Activated CD4-positive, alpha-beta T cell treated with anti-CD3 and anti-CD28 coated beads, Interleukin-2, amount 50 U/mL, for 24 hours (primary cell): ENCODE measurements at places on chromosomes 2 and 18.
A peak's percentile ranks its signal among the peaks of the same experiment; 100 is the strongest.

DNA sequence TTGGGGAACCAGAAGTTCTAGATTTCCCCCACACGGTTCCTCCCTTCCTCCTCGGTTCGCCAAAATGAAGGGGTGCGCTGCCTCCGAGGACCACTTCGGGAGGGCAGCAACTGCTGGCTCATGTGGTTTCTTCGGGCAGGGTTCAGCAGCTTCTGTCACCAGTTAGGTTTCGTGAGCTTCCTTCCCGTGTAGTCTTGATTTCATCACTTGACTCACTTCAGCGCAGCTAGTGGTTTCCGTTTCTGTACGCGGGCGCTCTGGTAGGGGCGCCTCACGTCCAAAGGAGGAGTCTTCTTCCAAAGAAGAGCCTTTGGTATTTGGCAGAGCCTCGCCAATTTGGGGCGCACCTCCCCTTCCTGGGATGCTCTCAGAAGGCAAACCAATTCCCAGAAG, 485 bp upstream of the GALNT3 start:
- peak; percentile 39 for DNase-seq

DNA sequence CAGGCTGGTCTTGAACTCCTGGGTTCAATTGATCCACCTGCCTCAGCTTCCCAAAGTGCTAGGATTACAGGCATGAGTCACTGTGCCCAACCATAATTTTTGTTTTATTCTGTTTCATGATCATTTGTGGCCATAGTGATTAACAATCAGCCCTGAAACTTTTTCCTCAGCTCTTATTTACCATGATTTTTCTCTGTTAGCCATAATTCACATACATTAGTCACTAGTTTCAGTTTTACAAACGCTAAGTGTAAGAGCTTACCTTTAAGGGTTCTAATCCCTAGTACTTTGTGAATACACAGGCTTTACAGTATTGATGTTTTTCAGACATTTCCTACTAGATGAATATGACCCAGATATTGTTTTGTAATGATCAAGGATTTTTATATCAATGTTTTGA, 216.1 kb downstream of the DPP4 start:
- DNase-seq: no peak

DNA sequence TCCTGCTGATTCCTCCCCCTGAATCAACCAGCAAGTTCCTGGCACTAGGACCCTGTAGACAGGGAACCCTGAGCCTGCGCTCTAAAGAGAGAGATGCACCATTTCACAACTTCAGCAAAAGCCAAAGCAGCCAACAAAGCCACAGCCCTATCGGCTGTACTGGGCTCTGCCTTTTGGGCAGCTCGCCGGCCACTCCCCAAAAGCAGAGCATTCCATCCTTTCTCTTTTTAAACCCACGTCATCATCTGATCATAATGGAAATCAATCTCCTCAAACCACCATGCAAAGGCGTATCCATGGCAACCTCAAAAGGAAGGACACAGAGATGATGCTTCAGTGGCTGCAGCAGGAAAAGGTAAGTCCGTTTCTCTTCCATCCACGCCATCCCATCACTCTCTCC, 5.3 kb upstream of the DCTN1 start:
- no peak for DNase-seq

DNA sequence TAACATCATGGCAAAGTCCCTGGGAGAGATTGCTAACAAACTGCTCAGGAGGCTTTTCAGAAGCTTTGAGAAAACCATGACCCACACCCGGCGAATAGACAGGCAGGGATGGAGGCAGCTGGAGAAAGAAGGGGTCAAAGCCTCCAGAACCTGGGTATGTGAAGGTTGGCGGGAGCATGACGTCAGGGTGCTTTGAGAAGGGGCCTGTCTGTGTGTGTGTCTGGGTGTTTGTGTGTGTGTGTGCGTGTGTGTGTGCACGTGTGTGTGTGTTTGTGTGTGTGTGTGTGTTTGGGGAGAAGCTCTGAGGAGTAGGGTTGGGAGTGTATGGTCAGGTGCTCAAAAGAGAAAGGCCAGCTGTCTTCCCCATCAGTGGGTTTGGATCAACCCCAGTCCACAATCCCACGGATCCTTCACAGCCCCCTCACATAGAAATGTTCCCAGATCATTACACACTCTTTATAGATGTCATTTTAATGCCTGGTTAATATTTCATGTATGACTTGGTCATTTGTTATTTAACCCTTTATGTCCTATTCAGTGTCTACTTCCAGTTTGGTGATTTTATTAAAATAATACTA, 254.1 kb upstream of the SMIM21 start:
- no peak for DNase-seq

DNA sequence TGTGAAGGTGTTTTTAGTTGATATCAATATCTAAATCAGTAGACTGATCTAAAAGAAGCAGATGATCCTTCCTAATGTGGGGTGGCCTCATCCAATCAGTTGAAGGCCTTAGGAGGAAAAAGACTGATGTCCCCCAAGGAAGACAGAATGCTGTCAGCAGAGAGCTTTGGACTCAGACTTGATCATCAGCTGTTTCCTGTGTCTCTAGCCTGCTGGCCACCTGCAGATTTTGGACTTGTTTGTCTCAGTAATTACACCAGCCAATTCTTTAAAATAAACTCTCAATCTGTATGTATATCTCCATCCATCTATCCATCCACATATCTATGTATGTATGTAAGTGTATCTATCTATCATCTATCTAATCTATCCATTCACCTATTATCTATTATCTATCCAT, 301.3 kb downstream of the LPIN1 start:
- no peak for DNase-seq

- DNase-seq: no peak
These were observed 253.8 kb downstream of the GPD2 start for GRCh38 chr2:156689939-156690338.

DNA sequence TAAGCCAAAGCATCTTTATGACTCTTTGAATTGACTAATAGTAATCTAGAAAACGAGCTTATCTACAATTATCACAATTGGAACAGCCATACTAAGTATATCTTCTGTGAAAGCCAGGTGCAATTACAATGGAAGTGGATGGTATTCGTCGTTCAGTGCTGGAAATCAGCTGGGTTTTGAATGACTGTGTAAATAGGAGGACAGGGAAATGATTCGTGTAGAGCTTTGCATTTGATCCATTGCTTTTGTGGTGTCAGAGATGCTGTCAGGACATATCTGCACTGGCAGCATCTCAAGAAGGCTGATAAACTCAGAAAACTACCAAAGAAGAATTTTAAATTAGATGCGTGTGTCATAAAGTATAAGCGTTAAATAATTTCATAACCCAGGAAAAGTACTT, 187.1 kb downstream of the ZNF407 start:
- no peak for DNase-seq

DNA sequence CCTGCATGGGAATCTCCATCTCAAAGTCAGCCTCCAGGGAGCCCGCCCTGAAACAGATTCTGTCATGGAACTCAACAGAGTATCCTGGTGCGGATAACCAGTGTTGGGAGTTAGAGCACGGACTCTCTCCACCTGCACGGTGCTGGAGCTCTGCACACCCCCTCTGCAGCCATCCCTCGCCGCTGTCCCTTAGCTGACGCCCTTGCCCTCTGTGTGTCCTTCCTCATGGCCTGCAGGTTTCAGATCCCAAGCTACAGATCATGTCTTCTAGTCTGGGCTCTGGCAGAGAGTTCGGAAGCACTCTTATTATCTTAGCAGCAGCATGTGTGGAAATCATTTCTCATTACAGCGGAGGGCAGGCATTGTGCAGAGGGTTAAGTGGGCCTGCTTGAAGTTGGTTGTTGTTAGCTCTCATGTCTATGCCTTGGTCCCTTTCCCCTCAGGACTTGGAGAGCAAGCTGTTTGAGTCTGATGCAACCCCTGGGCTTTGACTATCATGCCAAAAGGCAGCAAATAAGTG, 26.0 kb downstream of the TMEM127 start:
- no peak for DNase-seq

GRCh38 chr2:104896446-104896845, 42.5 kb downstream of the POU3F3 start:
- no peak for DNase-seq

- DNase-seq: no peak
These were observed 248.9 kb downstream of the PAX3 start for GRCh38 chr2:222049946-222050345.

DNA sequence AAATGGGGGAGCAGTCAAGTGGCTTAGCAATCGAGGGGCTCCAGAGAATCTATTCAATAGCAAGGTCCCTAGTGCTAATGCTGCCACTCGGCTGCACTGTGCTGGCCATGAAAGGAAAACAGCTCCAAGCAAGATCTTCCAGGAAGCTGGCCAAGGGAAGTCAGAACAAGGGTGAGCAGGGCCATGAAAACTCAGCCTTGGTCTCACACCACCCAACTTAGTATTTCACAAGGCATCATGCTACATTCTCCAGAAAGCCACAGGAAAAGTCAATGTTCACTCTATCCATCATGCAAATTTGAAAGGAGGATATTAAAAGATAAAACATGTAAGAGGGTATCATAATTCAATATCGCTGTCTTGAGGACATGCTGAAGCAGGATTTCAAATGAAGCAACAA, 35.7 kb downstream of the NRP2 start:
- no peak for DNase-seq

DNA sequence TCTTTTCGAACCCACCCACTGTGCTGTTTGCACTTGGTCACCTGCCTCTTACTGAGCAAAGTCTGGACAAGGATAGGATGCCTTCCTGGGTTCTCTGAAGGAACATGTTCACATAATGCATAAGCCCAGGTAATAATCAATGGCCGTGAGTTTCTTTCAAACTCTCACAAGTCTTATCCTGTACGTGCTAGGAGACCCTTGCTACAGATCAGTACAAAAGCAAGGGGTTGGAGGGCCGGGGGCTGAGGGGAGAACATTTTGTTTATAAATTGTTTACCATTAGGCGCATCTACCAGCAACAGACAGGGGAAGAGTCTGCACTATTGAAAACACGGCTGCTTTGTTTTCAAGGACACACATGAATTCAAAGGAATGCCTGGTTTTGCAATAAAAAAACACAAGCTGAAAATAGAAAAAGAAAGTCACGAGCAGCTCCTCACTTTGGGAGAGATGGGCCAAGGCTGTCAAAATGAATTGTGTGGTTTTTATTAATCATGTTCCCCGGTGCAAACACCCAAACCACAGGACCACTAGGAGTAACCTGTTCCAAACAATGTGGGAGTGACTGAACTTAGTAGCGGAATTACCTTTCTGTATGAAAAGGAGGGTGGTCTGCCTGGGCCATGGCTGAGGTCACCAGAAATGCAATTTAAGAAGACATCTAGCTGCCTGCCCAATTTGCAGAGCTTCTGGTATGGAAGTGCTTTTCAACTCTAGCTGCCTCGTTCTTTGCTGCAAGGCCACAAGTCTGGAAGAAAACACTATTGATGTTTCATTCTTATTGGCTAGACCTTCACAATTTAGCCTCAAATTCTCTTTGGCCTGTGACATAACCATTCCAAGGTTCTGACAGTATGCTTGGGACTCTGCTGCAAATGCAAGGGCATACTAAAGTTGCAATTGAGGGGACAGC, 73.5 kb downstream of the CCBE1 start:
- no peak for DNase-seq

DNA sequence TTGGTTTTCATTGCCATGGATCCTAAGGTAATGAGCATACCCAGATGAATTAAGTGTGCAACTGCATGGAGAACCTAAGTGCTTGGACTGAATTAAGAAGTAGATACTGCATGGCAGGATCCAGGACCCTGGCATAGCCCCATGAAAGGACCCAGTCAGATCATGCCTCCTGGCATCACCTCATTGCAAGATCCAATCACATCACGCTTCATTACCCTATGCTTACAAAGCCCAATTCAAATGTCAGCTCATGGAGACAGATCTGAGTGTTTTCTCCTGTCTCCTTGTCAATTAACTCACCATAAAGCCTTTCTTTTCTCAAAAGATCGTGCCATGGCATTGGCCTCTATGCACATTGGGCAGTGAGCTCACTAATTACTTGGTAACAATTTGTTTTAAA, 519.8 kb upstream of the ZNF804A start:
- DNase-seq: no peak

DNA sequence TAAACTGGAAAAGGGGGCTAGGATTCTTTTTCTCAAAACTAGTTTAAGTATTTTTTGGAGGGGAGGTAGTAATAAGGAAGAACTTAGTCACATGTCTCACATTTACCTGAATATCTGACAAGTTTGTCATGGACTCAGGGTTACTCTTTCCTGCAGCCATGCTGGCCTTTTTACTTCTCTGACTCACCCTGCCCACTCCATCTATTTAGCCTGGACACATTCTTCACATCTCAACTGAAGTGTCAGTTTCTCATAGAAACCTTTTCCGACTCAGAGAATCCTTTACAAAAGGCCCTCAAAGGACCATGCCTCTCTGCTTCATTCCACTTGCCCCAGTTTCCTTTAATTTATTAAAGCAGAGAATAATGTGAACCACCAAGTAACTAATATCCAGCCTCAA, 42.6 kb downstream of the SCN7A start:
- no peak for DNase-seq

- no peak for DNase-seq
These were observed 5.1 kb downstream of the PLEKHA3 start for GRCh38 chr2:178485356-178485755.

GRCh38 chr2:141311430-141311829, 819.4 kb downstream of the LRP1B start:
- DNase-seq: no peak

- DNase-seq: no peak
These were observed 209.4 kb downstream of the SP3 start for GRCh38 chr2:173755798-173756197.

GRCh38 chr2:196391149-196391479, 219.7 kb upstream of the STK17B start:
- DNase-seq: no peak

DNA sequence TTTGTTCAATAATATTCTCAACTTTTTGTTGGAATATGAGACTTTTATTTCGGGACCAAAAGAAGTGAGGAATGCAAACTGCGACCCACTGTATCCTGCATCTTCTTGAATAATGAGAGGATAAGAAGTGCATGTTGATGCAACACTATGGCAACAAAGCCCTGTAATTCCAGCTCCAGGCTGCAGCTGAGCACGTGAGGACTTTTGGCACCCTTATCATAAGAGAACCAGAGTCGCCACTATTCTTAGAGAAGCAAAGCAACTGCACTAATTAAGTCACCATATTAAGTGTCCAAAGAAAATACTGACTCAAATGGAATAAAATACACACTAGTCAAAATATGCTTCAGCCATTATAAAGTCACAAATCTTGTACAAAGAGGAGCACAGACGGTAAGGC, 65.8 kb downstream of the FAM210A start:
- DNase-seq: no peak

- DNase-seq: no peak
These were observed 52.3 kb downstream of the RAB27B start for GRCh38 chr18:54880395-54881105.

DNA sequence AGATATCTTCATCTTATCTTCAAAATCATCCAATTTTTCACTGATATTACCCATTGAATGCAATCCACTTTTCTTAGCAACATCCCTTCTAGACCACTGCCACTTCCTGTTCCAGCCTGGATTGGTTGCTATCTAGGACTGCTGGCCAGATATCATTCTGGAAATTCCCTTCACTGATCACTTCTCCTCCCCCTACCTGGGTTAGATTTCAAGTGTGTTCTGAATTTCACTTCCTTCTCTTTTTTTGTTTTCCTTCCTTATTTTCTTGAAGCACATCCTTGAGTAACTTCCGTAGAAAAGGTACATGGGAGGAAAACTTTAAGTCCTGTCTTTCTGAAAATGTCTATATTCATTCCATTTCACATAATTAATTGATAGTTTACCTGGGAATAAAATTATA, 82.0 kb upstream of the IL1R2 start:
- no peak for DNase-seq
